ENCODE measurements at places on chromosomes 16 and 17.

GRCh38 chr16:88638323-88639230 is at the start of gene IL17C:
IL17C (plus strand) TSS chr16:88638572; CDS start chr16:88638642, 70 bp downstream.
- peak; percentile 80 for DNase-seq

DNA sequence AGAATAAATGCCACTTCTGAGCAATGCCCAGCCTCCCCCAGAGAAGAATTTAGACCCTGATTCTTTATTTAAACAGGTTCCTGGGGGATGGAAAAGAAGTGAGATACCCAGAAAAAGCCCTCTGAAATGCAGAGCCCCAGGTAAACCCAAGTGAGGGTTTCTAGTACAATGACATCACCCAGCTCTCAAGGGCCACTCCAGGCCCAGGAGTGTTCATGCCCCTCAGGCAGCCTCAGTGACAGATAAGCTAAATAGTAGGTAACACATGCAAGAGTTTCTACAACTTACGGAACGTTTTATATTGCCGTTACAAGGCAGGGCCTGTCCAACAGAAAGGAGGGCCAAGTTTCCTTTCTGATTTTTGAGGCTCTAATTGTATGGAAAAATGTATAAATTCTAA is 683.7 kb upstream of the SALL1 start:
- DNase-seq: no peak

DNA sequence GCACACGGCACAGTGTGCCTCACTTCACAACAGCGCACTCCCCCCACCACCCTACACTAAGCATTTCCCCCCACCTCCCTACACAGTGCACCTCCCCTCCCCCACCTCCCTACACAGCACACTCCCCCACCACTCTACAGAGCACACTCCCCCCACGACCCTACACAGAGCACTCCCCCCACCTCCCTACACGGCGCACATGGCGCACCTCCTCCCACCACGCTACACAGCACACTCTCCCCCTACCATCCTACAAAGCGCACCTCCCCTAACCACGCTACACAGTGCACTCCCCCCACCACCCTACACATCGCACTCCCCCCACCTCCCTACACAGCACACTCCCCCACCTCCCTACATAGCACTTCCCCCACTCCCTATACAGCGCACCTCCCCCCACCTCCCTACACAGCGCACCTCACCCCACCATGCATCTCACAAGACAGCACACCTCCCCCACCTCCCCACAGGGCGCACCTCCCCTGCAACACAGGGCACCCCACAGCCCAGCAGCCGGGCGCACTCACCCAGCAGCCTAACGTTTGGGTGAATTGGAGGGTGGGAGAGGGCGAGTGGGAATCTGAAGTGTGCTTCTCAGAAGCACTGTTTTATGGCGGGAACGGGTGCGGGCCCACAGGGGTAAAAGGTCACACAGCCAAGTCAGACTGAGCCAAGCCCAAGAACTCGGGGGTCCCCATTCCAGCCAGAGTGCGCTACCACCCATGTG is 10.3 kb downstream of the KNOP1 start:
- no peak for DNase-seq

GRCh38 chr17:17303847-17304490 is 796 bp downstream of the NT5M start:
- DNase-seq: no peak

- DNase-seq: peak; percentile 22
Observed at GRCh38 chr16:27244363-27244755, 24.2 kb downstream of the NSMCE1 start.

DNA sequence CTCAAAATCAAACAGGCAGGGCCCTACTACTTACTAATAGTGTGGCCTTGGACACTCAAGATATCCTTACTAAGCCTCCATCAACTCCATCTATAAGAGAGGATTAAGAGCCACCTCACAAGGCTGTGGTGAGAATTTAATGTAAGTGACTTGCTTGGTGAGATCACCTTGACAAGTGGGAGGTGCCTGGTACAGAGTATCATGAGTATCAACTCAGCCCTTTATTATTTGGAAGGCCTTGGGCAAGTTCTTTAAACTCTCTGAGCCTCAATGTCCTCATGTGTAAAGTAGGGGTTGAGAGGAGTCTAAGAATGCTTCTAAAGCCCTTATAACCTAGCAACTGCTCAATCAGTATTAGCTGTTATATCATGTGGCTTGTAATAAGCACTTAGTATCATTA is 15.0 kb downstream of the THUMPD1 start:
- DNase-seq: no peak

- DNase-seq: peak; percentile 68
Observed at GRCh38 chr17:75876938-75877751, 1.2 kb downstream of the TRIM47 start.

GRCh38 chr17:12927541-12928425 is 90.0 kb downstream of the ELAC2 start:
- DNase-seq: no peak

DNA sequence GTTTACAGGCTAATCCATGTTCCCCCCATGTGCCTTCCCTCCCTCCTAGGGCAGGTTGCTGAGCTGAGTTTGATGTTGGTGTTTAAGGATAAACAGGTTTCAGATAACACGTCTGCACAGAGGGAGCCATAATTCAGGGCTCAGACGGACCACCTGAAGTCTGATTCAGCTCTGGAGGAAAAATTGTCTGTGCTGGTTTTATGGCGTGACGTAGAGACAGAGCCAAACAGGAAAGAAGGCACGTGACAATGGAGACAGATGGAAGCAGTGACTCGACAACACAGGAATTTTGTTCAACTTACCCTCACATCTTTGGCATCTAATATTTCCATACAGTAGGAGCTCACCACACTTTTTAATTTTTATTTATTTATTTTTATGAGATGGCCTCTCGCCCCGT is 10.7 kb upstream of the USP10 start:
- no peak for DNase-seq

- peak; percentile 91 for DNase-seq
Observed at GRCh38 chr17:49548506-49549310, 27.0 kb upstream of the NXPH3 start.

Data from H9 (cell line).